Activated naive CD8-positive, alpha-beta T cell treated with anti-CD3 and anti-CD28 coated beads, Interleukin-2, amount 10 ng/mL, durations not matched to agents 7 days and 5 days (primary cell): ENCODE measurements at places on chromosomes 7 and 10. TPM values are rescaled to one million over a fixed set of nuclear protein-coding genes. Genes with fewer than 3 reads are reported as not detected.
A peak's percentile ranks its signal among the peaks of the same experiment; 100 is the strongest.

The CDNF gene
- 1.0 TPM for total RNA-seq

The ADCYAP1R1 gene
- total RNA-seq: not detected

The NAT16 gene
- not detected for total RNA-seq

GRCh38 chr10:104641187-104641936, at the start of gene SORCS3:
Gene SORCS3, plus strand, starts transcription at chr10:104641290.
- H3K27me3 ChIP-seq: peaks cover 70% of the 10 kb centered on the region
- peaks cover 12% of the 10 kb centered on the region for H3K4me1 ChIP-seq
- no peaks in the 10 kb centered on the region for H3K36me3 ChIP-seq
- peak within 1 kb of the TSS; percentile 38 for H3K27ac ChIP-seq

The CCDC3 gene
- not detected for total RNA-seq

- peaks cover 18% of the 10 kb centered on the region for H3K4me1 ChIP-seq
- peaks cover 52% of the 10 kb centered on the region for H3K27me3 ChIP-seq
- H3K27ac ChIP-seq: no peak overlapping the region
- no peak overlapping the region for H3K4me3 ChIP-seq
- peaks cover 2% of the 10 kb centered on the region for H3K36me3 ChIP-seq
Observed at GRCh38 chr10:26211781-26212444, 4.7 kb upstream of the GAD2 start.

The TDRD1 gene
- total RNA-seq: 0.20 TPM

DNA sequence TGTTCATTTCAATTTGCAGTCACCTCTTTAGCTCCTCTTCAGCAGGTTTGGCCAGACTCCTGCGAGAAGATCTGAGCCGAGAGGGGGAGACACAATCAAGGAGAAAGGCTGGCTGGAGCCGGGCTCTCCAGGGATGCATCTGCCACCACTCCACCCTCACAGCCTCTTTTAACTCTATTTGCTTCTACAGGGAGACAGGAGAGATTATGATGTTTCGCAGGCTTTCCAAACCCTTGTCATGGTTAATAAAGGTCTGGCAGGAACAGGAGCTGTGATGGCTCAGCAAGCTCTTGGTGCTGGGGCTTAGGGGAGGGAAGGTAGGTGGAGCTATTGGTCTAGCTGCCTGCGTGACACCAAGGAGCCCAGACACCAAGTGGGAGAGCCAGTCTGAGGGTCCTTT, 448.1 kb upstream of the PODXL start:
- no peak overlapping the region for H3K27ac ChIP-seq
- no peak overlapping the region for H3K4me3 ChIP-seq
- DNase-seq: no peak
- H3K27me3 ChIP-seq: peaks cover 8% of the 10 kb centered on the region
- H3K4me1 ChIP-seq: no peaks in the 10 kb centered on the region
- H3K36me3 ChIP-seq: no peaks in the 10 kb centered on the region

- peaks cover 27% of the 10 kb centered on the region for H3K4me1 ChIP-seq
- no peak for DNase-seq
- no peaks in the 10 kb centered on the region for H3K27me3 ChIP-seq
- H3K27ac ChIP-seq: no peak overlapping the region
- H3K4me3 ChIP-seq: no peak overlapping the region
- H3K36me3 ChIP-seq: peaks cover 11% of the 10 kb centered on the region
Observed at GRCh38 chr7:104951546-104951945, 62.5 kb upstream of the KMT2E start.

The CACNA2D1 gene
- not detected for total RNA-seq

DNA sequence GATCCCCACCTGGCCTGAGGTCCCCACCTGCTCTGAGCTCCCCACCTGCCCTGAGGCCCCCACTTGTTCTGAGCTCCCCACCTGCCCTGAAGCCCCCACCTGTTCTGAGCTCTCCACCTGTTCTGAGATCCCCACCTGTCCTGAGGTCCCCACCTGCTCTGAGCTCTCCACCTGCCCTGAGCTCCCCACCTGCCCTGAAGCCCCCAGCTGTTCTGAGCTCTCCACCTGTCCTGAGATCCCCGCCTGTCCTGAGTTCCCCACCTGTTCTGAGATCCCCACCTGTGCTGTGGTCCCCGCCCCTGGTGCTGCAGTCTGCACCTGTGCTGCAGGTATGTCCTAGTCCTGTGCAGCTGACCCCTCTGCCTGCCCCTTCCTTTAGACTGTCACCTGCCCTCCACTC, 561.6 kb downstream of the TCERG1L start:
- no peak for DNase-seq
- H3K4me3 ChIP-seq: no peak overlapping the region
- H3K4me1 ChIP-seq: no peaks in the 10 kb centered on the region
- no peaks in the 10 kb centered on the region for H3K27me3 ChIP-seq

GRCh38 chr10:90917238-90917967, 3.5 kb downstream of the ANKRD1 start:
- DNase-seq: no peak
- H3K27me3 ChIP-seq: peaks cover 33% of the 10 kb centered on the region
- no peak overlapping the region for H3K27ac ChIP-seq
- H3K4me1 ChIP-seq: no peaks in the 10 kb centered on the region
- no peaks in the 10 kb centered on the region for H3K36me3 ChIP-seq

- no peak overlapping the region for H3K27ac ChIP-seq
- H3K36me3 ChIP-seq: peaks cover 28% of the 10 kb centered on the region
- no peak for DNase-seq
- no peak overlapping the region for H3K4me3 ChIP-seq
- no peaks in the 10 kb centered on the region for H3K27me3 ChIP-seq
Observed at GRCh38 chr10:3976718-3977117, 191.7 kb upstream of the KLF6 start.

The GIMAP6 gene
- total RNA-seq: 124 TPM

The TUBB8 gene
- total RNA-seq: not detected
